ENCODE measurements at places on chromosomes 3 and 15.
A peak's percentile ranks its signal among the peaks of the same experiment; 100 is the strongest.

- DNase-seq = no peak
Observed at GRCh38 chr3:2614578-2614977, 495.6 kb downstream of the IL5RA start.

DNA sequence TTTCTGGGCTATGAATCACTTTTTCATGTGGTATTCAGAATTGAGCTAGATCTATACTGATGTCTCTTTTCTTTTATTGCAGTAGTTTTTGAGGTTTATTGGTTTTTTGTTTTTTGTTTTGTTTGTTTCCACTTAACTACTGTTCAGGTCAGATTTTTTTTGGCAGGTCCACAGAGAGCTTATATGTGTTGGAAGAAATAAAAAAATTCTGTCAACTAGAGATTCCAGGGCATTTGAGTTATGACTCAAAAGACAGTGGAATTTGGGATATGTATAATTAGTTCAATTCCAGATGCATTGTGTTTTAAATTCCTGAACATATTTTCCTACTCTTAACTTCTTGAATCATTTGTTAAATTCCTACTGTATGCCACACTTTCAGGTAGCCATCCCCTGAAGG is 727.2 kb downstream of the SI start:
- no peak for DNase-seq

DNA sequence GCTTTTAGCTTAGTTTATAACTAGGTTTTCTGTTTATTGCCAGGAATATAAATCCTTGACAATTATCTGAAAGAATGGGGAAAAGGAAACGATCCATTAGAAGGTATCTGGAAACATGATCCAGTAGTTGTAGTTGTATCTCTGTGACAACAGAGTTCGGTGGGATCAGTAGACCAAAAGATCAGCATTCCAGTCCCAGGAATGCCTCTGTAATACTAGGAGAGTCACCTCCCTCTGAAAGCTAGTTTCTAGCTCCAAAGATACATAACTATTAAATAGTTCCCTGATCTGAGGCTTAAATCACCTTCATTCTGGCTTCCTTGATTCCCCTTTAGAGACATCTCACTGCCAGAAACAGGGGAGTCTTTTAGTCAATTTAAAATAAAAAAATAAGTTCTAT is 34.1 kb downstream of the MB21D2 start:
- DNase-seq = no peak

DNA sequence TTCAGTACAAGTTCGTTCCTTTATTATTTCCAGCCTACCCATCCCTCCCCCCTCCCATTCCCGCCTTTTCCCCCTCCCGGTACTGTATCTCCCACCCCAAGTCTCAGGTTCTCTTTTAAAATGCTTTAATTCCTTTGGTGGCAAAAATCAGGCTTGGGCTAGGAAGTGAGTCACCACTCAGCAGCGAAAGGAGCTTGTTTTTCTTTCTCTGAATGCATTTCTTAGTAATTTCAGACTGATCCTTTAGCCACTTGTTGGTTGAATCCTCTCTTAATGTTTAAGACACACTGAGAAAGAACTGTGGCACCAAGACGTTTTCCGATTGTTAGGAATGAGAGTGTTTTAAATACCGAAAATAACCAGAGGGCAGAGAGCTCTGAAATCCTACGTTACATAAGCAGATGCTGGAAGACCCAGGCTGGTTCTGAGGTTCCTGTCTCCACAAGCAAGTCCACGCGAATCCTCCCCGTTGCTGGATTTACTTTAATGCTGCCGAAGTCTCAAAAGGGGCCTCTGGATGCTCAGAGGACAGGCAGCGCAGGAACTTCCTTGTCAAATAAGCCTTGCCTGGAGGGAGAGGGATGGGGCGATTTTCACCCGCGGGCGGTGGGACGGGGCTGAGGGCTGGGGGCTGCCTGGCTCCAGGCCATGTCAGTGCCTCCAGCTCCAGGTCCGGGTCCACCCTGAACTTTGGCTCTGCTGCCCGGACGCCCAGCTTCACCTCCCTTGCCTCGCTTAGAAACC is 854 bp upstream of the COL8A1 start:
- peak; percentile 72 for DNase-seq

GRCh38 chr3:61448378-61448777 is 113.0 kb upstream of the PTPRG start:
- DNase-seq = no peak

GRCh38 chr15:89136818-89137772 is 48.8 kb downstream of the ABHD2 start:
- DNase-seq = no peak

DNA sequence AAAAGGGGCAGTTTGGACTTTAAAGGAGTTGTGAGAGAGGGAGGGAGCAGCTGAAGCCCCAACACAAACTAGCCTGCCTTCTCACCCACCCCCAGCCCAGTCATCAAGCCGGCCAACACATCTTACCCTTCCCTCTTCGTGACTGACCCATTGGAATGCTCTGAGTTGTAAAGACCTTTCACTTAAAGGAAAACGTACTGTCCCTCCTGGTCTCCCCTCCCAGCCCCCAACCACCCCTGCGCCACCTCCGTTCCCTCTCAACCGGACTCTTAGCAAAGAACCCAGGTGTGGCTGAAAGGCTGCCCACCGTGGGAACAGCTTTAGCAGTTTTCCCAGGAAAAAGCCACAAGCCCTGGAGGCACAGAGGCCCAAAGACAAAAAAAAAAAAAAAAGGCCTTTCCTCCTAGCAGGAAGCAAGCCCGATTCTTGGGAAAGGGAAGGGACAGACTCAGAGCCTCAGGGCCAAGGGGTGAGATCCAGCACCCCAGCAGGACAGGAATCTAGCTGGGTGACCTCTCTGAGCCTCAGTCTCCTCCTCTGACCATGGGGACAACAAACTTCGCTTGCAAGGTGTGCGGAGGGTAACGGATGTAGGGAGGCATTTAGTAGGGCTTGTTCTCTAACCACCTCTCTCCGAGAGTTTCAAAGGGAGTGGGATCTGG is 2.4 kb downstream of the CYP11A1 start:
- DNase-seq = no peak

DNA sequence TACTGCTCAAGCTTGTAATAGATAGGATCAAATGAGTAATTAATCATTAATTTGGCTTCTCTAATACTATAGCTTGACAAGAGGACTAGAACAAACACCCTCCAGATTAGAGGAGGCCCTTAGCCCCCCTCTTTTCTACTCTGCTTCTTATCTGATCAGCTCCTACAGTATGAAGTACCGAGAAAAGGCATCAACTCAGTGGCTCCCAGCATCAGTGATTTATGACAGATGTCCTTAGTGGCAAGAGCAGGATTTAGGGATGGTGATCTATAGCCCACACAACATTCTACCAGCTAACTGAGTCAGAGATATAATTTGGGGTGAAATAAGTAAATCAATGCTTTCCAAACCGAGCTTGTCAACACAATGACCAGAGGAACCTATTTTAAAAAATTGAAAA is 541.1 kb downstream of the NLGN1 start:
- no peak for DNase-seq

- DNase-seq = peak; percentile 35
Observed at GRCh38 chr3:151798466-151798865, 15.4 kb upstream of the AADAC start.

GRCh38 chr15:64070106-64070505 is 23.5 kb downstream of the CIAO2A start:
- DNase-seq = peak; percentile 24

- peak; percentile 35 for DNase-seq
Observed at GRCh38 chr3:17179381-17180205, 294.8 kb downstream of the PLCL2 start.

- no peak for DNase-seq
Observed at GRCh38 chr15:87873516-87873915, 383.0 kb downstream of the NTRK3 start.

DNA sequence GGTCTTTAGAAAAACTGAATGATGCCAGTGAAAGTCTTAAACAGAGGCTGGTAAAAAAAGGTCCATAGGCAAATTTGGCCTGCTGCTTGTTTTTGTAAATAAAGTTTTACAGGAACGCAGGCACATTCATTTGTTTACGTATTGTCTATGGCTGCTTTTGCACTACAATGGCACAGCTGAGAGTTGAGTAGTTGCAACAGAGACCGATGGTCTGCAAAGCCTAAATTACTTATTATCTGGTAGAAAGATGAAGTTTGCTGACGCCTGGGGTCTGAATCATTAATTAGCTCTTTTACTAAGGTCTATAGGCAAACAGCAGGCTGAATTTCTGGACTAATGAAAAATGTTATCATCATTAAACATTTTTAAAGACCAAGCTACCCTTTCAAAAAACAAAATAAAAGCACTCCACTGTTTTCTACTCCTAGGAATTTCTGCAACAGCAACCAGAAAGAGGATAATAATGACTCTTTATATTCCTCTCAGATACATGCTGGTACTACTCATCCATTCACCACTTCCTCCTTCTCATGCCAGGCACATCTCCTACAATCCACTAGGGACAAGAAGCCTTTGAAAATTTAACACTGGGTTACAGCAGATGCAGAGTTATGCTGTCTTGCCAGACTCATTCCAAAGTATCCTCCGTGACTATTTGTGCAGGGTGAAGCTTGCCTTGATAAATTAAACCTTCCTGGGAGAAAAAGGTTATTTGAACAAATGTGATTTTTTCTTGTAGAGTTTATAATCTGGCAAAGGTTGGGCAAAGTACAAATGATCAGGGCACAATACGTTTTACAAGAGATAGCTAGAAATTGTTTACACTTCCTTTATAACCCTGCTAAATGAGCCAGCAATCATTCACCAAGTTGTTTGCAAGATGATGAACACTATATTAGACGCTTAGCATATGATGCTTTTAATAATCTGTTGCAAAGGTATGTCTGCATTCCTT is 6.0 kb downstream of the GATM start:
- DNase-seq = no peak

DNA sequence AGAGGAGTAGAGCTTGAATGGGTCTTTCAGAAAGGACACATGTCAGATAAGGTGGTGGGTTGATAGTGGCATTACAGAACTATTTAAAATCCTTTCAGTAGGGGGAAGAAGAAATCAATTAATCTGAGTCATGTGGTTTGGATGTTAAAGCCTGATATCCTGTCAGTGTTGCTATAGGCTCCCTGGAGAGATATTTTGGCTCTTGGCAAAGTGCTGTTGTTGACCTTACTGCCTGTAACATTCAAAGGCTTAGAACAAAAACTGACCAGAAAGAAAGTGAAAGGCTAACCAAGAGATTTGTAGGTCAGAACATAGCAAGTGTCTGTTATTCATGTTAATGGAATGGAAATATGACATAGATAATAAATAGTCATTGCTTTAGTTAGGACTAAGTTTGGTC is 552.9 kb downstream of the DIPK2A start:
- no peak for DNase-seq

GRCh38 chr3:134621854-134622253 is 29.0 kb downstream of the KY start:
- peak; percentile 81 for DNase-seq

DNA sequence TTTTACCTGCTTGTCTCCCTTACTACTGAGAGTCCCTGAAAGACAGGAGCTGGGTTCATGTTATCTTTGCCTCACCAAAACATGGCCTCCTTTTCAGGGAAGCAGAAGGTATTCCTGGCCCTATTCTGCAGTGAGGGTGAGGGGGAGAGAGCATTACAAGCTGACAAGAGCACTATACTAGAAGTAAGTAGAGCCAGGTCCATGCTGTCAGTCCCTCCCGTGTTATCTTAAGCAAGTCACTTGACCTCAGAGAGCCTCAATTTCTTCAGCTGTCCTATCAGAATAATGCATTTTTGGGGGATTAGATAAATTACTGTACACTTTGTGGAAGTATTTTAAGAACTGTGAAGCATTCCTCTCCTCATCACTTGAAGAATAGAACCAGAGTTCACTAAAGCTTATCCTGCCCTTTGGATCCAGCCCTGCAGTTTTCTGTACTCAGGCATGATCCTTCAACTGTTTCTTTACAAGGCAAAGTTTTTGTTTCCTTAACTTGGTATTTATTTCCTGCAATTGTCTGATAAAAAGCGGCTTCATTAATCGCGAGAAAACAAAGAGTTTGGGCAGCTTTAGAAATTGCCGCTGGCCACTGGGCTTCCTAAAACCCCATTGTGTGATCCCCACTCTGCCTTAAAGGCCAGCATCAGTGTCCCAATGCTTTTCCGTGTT is 213.9 kb downstream of the CDIN1 start:
- DNase-seq = no peak

GRCh38 chr3:183826448-183827250 is 1.3 kb upstream of the MAP6D1 start:
- DNase-seq = no peak

DNA sequence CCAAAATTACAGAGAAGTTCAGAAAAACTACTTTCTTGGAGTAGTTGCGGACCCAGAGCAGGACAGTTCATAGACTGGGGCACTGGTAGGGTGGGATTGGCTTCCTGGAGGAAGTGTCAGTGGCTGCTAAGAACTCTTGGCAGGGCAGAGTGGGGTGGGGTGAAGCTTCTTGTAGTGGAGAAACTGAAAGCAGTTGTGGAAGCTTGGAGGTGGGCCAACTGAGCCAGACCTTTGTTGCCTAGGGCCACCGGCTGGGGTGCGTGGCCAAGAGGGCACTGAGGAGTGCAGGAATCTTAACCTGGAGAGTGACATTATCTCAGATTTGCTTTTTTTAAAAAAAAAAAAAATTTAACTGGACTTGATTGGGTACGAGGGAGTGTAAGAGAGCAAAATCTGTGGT is 3.1 kb downstream of the KAT2B start:
- peak; percentile 75 for DNase-seq

GRCh38 chr15:90914305-90915080 is 11.4 kb downstream of the MAN2A2 start:
- no peak for DNase-seq

- DNase-seq = no peak
Observed at GRCh38 chr3:170258105-170258487, 35.9 kb downstream of the PRKCI start.

GRCh38 chr15:70720228-70721016 is 42.9 kb downstream of the UACA start:
- no peak for DNase-seq

DNA sequence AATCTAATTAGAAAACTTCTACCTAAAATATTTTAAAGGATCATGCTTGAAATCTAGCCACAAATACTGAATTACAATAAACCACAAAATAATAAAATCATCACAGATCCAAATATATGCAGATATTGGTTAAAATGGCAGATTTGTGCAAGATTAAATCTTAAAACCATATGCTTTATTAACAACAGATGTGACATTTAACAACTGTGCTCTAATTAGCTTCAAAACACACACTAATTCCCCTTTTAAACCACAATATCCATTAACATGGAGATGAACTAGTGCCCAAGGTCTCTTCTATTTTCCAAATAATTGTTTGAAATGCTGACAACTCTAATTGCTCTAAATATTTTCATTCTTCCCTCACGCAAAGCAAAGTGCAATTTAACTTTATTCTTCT is 1530.3 kb downstream of the SI start:
- no peak for DNase-seq

DNA sequence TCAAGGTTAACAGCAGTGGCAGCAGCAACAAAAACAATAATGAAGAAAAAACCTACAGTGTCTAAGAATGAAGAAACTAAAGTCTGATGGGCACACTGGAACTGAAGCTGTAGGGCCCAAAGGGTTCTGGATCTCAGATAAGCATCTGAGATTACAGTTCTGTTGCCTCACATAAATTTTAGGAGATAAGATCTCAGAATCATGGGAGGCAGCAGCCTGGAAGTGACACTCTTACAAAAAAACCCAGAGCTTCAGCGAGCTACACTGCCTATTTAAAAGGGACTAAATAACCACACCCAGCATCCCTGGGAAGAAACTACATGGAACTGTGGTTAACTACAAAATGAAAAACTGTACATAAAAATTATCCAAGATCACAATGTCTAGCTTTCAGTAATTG is 61.2 kb downstream of the PLD1 start:
- peak; percentile 56 for DNase-seq
